ENCODE measurements at places on chromosomes 16 and 17.

DNA sequence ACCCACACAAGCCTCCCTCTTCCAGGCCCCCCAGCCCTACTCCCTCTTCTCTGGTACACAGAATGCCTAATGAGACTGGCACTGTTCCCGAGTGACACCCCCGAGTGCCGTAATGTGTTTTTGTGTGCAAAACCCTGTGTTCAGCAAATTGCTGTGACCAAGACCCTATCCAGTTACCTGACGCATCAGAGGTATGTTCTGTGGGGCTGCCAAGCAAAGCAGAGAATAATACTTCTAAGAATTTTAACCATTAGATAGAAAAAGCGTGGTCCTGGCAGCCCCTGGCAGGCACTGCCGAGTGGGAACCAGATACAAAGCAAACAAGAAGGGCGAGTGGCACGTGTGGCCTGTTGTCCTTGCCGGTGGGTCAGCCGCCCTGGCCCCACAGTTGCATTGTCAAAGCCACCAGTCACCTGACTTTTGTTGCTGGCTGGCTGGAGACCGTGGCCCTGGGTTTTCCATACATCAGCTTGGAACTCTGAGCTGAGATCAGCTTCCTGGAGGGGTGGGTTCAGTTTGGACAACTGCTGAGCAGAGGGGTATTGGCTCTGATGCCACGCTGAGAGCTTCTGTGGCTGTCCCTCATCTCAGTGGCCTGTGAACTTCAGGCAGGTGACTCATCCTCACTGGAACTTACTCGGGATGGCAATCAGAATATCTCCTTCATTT, 69.1 kb upstream of the BRD7 start:
- no peak for DNase-seq

GRCh38 chr17:42561897-42562387, at the start of gene COASY:
Gene COASY (plus strand): TSS chr17:42562148. CDS start chr17:42562623, 475 bp downstream.
- peak; percentile 99 for DNase-seq

DNA sequence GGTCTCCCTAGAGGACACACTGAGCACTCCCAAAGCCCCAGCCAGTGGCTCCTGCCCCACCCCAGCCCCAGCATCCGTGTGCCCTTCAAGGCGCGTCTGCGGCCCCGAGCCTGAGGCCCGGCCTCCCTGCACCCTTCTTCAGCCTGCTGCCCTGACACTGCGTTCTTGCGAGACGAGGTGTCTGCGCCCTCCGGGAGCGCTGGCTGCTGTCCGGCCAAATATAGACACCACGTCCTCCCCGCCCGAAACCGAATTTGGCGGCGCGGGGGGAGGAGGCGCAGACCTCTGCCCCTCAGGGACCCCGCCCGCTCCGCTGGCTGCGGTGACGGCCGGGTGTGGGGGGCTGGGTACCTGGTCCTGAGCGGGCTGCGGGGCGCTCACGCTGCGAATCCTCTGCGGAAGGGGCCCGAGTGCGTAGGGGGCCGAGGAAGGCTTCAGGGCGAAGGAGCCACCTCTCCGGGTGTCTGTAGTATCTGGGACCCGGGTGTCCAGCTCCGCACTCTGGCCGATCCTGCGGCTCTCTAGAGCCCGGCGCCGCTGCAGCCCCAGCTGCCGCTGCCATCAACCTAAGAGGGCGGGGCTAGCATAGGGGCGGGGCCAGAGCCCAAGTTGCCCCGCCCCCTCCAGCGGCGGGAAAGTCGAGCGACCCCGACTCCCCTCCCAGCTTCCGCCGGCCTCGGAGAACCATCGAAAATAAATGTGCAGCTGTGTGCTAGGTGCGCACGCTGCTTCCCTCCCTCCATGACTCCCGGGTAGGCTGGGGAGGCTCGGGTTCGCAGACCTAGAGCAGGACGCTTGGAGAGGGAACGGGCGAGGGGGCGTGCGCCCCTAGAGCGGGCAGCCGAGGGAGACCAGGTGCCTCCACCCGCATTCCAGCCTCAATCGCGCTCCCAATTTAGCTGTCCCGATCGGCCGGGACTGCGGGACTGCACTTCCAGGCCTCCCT, at the start of gene CORO6:
Gene CORO6 (minus strand): TSS at position 576 of the 946 bp plus-strand sequence. CDS start 1,491 bp downstream, outside the sequence.
- DNase-seq: peak; percentile 59

DNA sequence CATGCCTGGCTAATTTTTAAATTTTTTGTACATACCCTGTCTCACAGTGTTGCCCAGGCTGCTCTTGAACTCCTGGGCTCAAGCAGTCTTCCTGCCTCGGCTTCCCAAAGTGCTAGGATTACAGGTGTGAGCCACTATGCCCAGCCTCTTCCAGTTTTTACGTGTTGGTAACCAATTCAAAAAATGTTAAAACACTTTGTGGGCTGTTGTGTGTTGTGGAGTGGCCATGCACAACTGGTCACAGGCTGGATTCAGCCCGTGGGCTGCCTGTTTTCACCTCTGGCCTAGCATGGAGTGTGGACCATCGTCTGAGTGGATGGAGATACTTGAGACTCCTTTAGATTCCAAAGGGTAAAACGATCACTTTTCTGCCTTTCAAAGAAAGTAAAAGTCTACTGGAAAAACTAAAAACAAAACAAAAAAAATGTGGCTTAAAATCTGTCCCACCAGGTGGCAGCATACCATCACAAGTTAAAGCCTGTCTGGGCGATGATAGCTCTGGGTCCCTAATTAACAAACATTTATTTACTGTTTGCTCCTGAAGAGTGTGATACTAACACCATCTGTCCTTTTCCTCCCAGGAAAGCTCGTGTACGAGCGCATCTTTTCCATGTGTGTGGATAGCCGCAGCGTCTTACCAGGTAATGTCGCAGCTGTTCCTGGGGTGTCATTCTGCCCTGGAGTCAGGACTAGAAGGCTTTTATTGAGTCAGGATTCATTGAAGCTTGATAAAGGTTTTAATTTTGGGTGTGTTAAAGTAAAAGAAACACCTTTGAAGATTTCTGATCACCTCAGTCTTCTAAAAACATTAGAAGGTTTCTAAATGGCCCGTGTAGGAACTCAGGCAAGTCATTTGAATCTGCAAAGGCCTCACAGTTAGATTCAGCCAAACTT, 45.8 kb downstream of the VPS35L start:
- DNase-seq: peak; percentile 21

- no peak for DNase-seq
These were observed 90.4 kb upstream of the PLEKHM1 start for GRCh38 chr17:45580924-45581323.

GRCh38 chr17:7478276-7479212, 887 bp downstream of the ZBTB4 start:
- peak; percentile 4 for DNase-seq

Data from NCI-H345 (cell line).